H9 (cell line): ENCODE measurements at places on chromosomes 11 and 22.
A peak's percentile ranks its signal among the peaks of the same experiment; 100 is the strongest.

- DNase-seq = no peak
These were observed 48.8 kb downstream of the STIM1 start for GRCh38 chr11:3904228-3904627.

DNA sequence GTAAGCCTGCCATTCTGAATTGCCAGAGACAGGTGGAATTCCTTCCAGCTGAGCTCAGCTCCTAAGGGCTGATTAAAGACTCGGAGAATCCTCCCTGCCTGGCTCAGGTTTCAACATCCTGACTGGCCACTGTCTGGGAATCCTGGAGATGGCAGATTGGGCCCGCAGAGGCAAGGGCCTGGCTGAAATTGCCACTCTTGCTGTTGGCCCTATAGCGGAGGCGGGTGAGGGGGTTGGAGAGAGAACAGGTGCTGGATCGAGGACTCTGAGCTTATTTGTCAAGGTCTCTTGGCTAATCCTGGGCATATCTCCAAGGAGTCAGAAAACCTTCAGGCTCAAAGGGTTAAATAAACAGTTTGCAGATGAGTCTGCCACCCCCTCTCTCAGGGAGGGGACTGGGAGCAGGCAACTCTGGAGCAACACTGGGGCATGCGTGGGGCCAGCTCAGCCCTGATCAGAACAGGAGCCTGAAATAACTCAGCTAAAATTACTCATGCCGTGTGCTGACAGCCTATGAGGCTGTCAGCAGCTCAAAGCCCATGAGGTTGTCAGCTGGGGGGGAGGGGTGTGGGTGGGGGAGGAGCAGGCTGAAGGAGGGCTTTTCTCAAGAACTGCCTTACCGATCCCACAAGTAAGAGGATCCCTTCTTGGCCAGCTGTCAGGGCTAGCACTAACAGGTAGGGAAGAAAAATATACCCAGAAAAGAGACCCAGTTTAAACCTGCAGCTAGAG is 14.7 kb upstream of the MFRP start:
- peak; percentile 82 for DNase-seq

DNA sequence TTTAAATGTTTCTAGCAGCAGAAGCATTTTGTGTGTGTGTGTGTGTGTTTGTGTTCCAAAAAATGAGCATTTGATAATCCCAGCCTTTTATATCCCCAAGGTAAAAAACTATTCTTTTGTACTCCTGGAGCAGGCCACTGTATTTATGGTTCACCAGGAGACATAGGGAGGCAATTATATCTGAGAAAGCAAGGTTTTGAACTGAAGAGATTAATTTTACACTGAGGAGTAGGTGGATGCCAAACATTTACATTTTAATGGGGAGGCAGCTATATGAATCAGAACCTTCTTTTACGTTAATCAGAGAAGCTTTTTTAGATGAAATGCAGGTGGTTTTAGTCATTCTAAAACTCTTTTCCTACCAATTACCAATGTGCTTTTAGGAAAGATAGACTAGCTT is 1374.0 kb upstream of the TENM4 start:
- DNase-seq = no peak

- peak; percentile 75 for DNase-seq
These were observed 35.6 kb downstream of the SERPINH1 start for GRCh38 chr11:75597636-75598035.

DNA sequence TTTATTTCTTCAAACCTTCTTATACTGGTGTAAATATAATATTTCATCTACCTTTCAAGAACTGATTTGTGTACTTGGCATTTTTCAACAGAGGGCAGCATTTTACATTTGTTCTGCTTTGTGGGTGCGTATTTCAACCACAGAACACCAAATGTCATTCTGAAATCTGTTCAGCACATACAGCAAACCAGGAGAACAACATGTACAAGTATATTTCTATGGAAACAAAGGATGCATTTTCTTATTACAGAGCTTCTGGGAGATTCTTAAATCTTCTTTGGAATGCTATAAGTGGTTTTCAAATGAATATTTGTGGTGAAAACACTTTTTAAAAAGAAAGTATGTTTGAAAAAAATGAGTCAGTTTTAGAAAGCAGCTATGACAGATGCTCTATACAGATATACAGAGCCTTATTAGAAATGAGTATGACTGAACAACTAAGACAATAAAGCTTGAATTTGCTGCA is 946.0 kb downstream of the FAM181B start:
- no peak for DNase-seq

- no peak for DNase-seq
These were observed 4.0 kb downstream of the AIFM3 start for GRCh38 chr22:20970939-20971657.

DNA sequence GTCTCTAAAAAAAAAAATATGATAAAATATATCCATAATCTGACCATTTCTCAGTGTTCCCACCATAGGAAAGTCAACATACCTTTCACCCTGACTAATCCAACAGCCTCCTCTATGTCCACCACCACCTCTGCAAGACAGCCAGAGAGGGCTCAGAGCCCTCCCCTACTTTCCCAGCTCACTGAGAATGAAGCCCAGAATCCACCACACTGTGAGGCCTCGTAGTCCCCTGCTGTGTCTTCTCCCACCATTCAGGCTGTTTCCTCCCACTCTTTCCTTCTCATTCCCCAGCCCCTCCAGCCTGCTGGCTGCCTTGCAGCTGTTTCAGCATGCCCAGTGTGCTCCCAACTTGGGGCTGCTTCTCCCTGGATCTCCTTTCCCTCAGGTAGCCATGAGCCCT is 27.0 kb downstream of the SGSM3 start:
- no peak for DNase-seq

GRCh38 chr22:29806196-29806595 is 31.9 kb downstream of the ASCC2 start:
- DNase-seq = no peak

DNA sequence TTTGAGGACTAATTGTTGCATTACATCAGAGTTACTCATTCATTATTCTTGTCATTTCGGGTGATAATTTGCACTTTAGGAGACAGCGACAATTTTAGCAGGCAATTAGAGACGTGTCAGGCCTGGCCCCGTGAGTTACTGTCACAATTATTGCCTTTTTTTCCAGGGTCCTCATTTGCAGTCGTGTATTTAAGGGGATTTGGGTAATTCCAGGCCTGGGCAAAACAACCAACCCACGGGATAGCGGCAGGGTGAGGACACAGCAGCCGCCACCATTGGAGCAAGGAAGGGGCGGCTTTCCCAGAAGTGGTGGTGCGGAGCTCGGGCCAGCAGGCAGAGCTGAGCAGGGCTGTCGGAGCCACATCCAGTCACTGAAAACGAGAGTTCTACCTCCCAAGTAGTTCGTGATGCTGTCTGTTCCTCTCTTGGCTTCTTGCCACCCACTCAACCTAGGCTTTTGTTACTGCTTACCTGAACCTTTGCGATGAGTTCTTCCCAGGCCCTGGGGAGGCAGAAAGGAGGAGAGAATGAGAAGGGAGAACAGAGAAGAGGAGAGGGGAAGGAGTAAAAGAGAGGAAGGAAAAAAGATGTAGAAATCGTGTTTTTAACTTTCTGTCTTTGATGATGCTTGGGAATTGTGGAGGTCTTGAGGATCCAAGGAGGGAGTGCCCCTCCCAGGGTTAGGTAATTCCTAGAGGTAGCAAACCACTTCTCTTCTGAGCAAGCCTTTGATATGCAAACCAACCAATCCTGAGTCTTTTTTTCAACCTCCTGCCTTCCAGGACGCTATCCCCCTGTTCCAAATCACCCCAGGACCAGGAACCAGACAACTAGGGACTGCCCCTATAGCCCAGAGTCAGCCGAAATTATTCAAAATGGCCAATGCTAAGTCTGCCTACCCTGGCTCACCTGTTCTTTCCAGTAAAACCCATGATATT is 236.1 kb downstream of the MIAT start:
- peak; percentile 41 for DNase-seq

DNA sequence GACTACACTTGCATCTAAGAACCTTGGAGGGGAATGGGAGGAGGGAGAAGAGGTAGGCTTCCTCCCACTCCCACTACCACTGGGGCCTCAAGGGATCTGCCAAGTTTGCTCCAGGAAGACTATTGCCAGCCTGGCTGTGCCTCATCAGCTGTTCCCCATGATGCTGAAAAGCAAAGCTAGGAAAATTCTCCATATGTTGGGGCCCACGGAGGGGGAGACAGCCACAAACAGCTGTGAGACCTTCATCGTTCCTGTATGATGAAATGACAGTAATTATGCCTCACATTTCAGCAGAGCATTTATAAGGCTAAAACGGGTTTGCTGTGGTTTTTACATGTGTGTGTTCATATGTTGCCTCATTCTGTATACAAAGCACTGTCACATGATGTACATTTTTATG is 6.7 kb downstream of the DSCAML1 start:
- DNase-seq = no peak

GRCh38 chr22:40212121-40212520 is 34.4 kb downstream of the TNRC6B start:
- DNase-seq = no peak

DNA sequence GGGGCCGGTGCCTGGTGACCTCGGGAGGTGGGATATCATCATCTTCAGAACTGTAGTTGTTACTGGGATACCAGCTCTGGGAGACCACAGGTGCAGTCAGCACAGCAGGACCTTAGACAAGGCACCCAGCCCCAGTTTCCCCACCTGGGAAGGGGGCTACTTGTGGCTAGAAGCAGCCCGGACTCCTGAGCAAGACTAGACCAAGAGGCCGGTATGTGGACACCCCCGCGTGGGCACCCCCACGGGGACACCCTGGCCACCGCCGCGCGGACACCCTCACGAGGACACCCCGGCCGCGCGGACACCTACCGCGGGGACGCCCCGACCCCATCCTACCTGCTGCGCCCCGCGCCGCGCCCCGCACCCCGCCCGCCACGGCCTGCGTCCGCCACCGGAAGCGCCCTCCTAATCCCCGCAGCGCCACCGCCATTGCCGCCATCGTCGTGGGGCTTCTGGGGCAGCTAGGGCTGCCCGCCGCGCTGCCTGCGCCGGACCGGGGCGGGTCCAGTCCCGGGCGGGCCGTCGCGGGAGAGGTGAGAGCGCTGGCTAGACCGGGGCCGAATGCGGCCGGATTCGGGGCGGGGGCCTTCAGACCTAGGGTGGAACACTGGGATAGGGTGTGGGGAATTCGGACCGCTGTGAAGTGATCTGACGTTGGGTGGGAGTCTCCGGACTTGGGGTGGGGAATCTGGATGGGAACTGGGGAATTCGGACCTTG is at the start of the genes COMT and TXNRD2:
Gene COMT, plus strand, starts transcription at position 408 of the 718 bp plus-strand sequence. CDS start 20,755 bp downstream, outside the sequence.
Gene TXNRD2, minus strand, starts transcription at position 454 of the 718 bp plus-strand sequence. Its CDS starts 15 bp downstream, at position 439.
- no peak for DNase-seq

DNA sequence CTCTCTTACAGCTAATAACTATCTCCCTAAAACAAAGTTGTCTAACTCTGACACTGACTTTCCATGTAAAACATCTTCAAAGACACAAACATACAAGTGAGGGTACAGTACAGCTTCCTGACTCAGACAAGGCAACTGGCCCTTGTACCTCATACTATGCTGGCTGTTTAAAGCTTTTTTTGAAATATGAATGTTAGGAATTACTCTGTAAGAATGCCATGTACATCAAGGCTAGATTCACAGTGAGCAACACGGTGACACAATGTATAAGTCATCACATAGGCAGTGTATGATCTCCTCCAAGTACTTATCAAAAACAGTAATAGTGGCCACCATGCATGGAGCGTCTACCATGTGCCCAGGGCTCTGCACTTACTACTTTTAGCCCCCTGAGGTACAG is 28.6 kb downstream of the ALG8 start:
- no peak for DNase-seq

GRCh38 chr11:61123775-61124571 is 21.7 kb downstream of the CD5 start:
- DNase-seq = no peak

DNA sequence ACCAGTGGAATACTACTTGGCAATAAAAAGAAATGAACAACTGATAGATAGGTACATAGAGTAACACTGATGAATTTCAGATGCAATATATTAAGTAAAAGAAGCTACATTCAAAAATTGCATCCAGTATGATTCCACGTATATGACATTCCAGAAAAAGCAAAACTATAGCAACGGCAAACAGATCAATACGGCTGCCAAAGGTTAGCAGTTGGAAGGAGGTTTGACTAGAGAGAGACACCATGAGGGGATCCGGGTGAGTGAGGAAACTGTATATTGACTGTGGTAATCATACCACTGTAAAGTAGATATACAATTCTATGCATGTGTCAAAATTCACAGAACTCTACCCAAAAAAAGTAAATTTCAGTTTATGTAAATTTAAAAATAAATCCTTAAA is 28.7 kb downstream of the CADM1 start:
- DNase-seq = no peak

DNA sequence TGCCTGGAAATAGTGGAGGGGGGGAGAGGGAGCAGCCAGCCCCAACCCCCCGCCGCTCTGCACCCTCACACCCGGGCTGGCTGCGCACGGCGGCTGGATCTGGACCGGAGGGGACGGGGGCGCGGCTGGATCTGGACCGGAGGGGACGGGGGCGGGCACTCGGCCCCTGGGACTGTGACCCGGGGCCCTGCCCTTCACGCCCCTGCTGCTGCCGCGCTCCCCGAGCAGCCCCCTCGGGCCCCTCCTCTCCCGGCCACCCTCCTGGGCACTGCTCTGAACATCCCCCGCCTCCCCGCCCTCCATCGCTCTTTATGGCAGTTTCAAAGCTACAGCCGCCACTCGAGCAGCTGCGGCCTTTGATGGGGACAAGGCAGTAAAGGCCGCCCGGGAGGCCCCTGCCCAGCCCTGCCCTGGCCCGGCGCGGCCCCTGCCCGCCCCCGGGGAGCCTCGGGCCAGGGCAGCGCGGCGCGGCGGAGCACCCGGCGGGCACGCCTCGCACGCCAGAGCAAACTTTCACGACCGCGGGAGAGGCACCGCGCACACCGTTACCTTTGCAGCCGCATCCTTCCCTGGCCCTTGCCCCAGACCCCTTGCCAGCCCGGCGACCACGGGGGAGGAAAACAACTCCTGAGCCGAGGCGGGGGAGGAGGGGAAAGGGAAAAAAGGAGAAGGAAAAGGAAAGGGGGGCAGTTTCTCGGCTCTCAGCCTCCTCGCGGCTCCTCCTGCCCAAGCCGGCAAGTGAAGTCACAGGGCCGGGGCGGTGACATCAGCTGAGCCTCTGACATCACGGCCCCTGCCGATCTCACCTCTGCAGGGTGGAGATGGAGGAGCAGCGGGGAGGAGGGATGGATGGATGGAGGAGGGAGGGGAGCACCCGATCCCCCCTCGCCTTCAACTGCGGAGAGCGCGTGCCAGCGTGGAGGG is 13.1 kb upstream of the TCF20 start:
- DNase-seq = no peak

GRCh38 chr11:61279934-61280659 is 15.0 kb downstream of the VWCE start:
- no peak for DNase-seq

GRCh38 chr11:19632499-19632834 is 80.2 kb upstream of the NAV2 start:
- no peak for DNase-seq

- no peak for DNase-seq
These were observed 55.1 kb downstream of the NAV2 start for GRCh38 chr11:19767627-19768151.

- no peak for DNase-seq
These were observed 62.6 kb downstream of the CD6 start for GRCh38 chr11:61034111-61034510.

GRCh38 chr11:33913991-33914390 is 22.1 kb upstream of the LMO2 start:
- DNase-seq = no peak
